Stimulated activated CD4-positive, alpha-beta T cell treated with anti-CD3 and anti-CD28 coated beads, Interleukin-1b, Interleukin-23, amount 100 ng/mL, for 24 hours (primary cell): ENCODE measurements at places on chromosomes 6 and 20.

GRCh38 chr6:148461986-148462577, 119.4 kb downstream of the SASH1 start:
- DNase-seq = no peak

DNA sequence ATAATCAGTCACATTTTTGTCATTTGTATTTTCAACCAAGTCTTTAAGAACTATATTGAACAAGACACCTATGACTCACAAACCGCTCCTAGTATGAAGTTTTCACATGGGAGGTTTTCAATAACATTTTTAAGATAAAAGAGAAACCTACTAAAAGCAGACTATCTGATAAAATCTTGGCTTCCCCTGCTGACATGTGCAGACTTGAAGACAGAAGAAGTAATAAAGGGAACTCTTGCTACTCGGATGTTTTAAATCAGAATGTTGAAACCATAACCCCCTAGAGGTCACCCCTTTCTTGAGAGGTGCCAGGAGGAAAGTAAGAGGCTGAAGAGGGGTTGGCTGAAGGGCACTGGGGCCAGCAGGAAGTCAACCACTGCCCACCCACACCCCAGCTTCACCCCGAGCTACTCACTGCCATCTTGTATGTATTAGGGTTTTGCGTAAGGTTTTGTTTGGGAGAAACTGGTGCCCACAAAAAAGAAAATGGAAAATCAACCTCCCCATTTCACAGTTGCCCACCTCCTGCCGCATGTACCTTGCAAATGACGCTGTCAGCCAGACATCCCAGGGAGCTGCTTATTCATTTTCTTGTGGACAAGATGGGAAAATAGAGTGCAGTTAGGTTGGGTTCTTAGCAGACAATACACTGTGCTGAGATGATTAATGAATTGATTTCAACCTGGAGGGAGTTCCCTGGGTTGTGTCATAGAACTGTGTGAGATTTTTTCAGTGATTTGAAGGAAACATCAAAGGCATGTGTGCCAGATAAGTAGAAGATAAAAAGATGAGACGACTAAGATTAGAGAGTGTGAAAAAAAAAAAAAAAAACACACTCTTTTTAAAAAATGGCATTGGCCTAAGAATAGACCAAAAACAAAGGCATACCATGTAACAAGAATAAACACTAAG, 83.2 kb upstream of the TAB2 start:
- DNase-seq = peak; percentile 14

DNA sequence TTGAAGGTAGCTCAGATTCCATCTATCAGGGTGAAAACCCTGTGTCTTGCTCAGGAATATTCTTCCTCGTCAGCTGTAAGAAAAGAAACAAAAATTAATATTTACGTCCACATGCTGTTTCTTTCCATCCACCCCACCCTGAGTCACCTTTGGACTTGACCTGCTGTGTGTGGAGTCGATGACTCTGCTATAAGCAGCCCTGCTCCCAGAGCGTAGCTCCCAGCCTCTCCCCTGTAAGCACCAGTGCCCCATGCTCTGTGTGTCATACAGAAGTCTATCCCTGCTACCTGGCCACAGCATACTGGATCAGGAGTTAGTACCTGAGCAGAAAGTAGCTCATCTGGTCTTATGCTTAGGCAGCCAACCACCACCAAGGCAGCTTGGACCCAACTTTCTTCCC, 223.6 kb downstream of the SOD2 start:
- DNase-seq = no peak

GRCh38 chr20:57770852-57771720, 61.3 kb upstream of the PMEPA1 start:
- no peak for DNase-seq

- no peak for DNase-seq
These were observed 209.1 kb upstream of the JARID2 start for GRCh38 chr6:15036690-15037245.
